GM12865 (cell line): ENCODE measurements at places on chromosomes 1 and 21.

DNA sequence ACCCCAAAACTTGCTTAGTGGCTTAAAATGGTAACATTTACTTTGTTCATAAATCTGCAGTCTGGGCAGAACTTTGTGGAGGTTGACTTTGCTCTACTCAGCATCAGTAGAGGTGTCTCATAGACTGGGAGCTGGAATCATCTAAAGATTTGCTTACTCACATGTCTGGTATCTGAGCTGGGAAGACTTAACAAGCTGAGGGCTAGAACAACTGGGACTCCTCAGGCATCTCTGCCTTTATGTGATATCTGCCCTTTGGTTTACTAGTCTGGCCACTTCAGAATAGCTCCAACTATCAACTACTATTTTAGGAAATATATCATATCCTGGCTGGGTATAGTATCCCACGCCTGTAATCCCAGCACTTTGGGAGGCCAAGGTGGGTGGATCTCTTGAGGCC lies 82.5 kb downstream of the C4BPA start:
- no peak for DNase-seq

GRCh38 chr1:53365437-53366063 lies 37.7 kb upstream of the LRP8 start:
- no peak for DNase-seq

- DNase-seq = peak; percentile 41
Observed at GRCh38 chr1:229127301-229127700, 143.6 kb upstream of the RAB4A start.

- no peak for DNase-seq
Observed at GRCh38 chr21:35178827-35179226, 129.7 kb upstream of the RUNX1 start.

DNA sequence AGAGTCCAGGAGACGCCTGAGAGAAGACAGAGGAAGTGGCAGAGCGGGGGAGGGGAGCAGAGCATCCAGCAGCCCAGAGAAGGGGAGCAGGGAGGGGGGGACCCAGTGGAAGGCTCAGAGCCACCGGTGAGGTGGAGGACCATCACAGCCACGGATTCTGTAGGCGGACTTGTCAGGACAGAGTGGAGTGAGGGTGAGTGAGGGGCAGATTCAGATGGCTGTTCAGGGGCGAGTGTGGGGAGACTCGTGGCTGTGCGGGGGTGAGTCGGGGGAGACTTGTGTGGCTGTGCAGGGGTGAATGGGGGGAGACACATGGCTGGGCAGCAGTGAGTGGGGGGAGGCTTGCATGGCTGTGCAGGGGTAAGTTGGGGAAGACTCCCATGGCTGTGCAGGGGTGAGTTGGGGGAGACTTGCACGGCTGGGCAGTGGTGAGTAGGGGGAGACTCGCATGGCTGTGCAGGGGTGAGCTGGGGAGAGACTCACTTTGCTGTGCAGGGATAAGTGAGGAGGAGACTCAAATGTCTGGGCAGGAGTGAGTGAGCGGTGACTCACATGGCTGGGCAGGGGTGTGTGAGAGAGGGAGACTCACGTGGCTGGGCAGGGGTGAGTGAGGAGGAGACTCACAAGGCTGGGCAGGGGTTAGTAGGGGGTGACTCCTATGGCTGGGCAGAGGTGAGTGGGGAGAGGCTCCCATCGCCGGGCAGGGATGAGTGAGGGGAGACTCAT lies 56.8 kb upstream of the ABCG1 start:
- no peak for DNase-seq

- peak; percentile 61 for DNase-seq
Observed at GRCh38 chr1:51303751-51304251, 26.6 kb downstream of the TTC39A start.
